ENCODE measurements at places on chromosomes 7 and 10. TPM values are rescaled to one million over a fixed set of nuclear protein-coding genes. Genes with fewer than 3 reads are reported as not detected.

The OR2A7 gene
- 0.22 TPM for total RNA-seq

- peaks cover 3% of the 10 kb centered on the region for H3K27me3 ChIP-seq
- H3K27ac ChIP-seq = no peak overlapping the region
- H3K36me3 ChIP-seq = peaks cover 7% of the 10 kb centered on the region
- peaks cover 22% of the 10 kb centered on the region for H3K4me1 ChIP-seq
- DNase-seq = no peak
These were observed 10.3 kb downstream of the SLK start for GRCh38 chr10:103977204-103977603.

The ABCB1 gene
- total RNA-seq = 0.78 TPM

The LYZL1 gene
- not detected for total RNA-seq

DNA sequence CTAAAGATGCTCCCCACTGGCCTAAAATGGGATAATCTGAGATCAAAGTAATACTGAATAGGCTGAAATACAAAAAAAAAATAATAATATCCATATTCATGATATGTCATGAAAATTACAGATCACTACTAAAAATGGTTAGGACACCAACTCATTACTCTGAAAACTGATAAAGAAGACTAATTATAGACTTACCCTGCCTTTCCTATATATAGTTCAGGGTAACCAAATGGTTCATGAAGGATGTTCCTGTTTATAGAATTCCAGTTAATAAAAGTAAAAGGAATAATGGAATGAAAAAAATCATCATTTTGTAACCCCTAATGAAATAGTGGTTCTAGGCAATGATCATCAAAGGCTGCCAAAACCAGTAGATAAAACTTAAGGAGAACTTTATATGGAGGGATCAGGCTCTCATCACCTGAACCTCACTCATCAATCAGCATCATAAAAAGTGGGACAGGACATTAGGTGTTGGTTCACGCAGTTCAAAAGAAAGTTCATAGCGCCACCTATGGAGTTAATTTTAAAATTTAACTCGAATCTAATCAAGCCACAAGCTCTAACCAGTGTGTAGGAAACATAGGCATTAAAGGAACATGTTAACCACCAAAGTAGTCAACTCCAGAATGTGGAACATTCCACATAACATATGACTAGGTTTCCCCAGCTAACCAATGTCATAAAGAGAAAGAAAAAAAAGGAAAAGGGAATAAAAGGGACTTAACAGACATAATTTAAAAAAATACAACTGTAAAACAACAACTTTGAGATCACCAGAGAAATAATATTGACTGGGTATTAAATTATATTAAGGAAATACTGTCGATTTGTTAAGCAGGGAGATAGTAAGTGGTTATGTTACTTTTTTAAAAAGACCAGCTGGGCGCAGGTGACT is 35.7 kb downstream of the P4HA1 start:
- H3K4me1 ChIP-seq = no peaks in the 10 kb centered on the region
- no peaks in the 10 kb centered on the region for H3K36me3 ChIP-seq
- no peaks in the 10 kb centered on the region for H3K27me3 ChIP-seq
- no peak for DNase-seq

GRCh38 chr7:139869886-139870285 is 40.8 kb downstream of the TBXAS1 start:
- H3K36me3 ChIP-seq = no peaks in the 10 kb centered on the region
- H3K4me3 ChIP-seq = no peak overlapping the region
- no peak for DNase-seq
- H3K4me1 ChIP-seq = peaks cover 3% of the 10 kb centered on the region

- H3K36me3 ChIP-seq = no peaks in the 10 kb centered on the region
- peaks cover 3% of the 10 kb centered on the region for H3K4me1 ChIP-seq
- peaks cover 4% of the 10 kb centered on the region for H3K27me3 ChIP-seq
- no peak for DNase-seq
- no peak overlapping the region for H3K4me3 ChIP-seq
These were observed 38.1 kb upstream of the ANTXRL start for GRCh38 chr10:46248651-46249146.

DNA sequence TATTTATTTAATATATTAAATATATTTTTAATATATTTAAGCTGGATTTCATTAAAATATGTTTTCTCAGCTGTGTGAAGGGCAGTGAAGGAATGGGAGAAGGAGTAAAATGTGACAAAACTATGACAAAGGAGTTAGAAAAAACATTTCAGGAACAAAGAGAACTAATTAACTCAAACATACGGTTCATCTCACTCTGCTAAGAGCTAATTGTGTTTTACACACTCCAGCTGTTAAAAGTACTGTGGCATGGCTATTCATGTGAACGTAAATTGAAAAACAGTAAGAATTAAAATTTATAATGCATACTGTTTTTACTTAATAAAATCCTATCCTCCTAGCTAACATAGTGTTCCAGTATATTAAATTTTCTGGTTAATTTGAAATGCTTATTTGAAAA is 262.5 kb upstream of the GNAI1 start:
- peaks cover 3% of the 10 kb centered on the region for H3K27me3 ChIP-seq
- no peak for DNase-seq
- H3K4me1 ChIP-seq = peaks cover 3% of the 10 kb centered on the region
- no peak overlapping the region for H3K27ac ChIP-seq
- H3K4me3 ChIP-seq = no peak overlapping the region

GRCh38 chr10:102352066-102352715 is 43.3 kb upstream of the NFKB2 start:
- no peak overlapping the region for H3K27ac ChIP-seq
- DNase-seq = peak; percentile 76
- no peak overlapping the region for H3K4me3 ChIP-seq
- H3K27me3 ChIP-seq = no peaks in the 10 kb centered on the region
- peaks cover 2% of the 10 kb centered on the region for H3K4me1 ChIP-seq
- H3K36me3 ChIP-seq = no peaks in the 10 kb centered on the region

The MYL10 gene
- not detected for total RNA-seq

Data from glutamatergic neuron (in vitro differentiated cells).